Right ventricle myocardium superior (tissue), 1 donor: ENCODE measurements at places on chromosomes 16 and 17. TPM values are rescaled to one million over a fixed set of nuclear protein-coding genes. Genes with fewer than 3 reads are reported as not detected.

- DNase-seq = no peak
Measured at GRCh38 chr17:43442711-43443110, 41.1 kb upstream of the DHX8 start.

DNA sequence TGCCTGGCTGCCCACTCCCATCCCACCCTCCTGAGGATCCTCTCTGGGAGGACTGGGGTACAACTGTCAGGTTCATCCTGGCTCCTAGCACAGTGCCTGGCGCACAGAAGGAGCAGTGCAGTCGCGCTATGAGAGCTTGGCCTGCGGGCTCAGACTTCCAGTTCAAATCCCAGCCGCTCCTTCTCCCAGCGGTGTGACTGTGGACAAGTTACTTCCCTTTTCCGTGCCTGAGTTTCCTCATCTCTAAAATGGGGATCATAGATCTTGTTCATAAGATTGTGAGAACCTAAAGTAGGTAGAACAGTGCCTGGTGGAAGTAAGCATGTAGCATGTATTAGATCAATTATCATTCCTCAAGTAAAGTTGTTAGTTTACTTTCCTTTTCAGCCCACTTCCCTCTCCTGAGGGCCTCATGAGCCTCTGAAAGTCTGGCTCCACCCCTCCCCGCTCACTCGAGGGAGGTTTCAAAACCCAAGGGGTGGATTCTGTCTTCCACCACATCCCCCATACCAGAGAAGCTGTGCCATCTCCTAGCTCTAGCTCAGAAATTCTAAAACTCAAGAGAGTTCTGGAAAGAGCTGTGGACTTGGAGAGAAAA, 19.9 kb upstream of the COL1A1 start:
- no peak for DNase-seq

GRCh38 chr16:9225527-9226316, 134.3 kb downstream of the HAPSTR1 start:
- no peak for DNase-seq

The ASGR2 gene
- total RNA-seq = 0.40 TPM

DNA sequence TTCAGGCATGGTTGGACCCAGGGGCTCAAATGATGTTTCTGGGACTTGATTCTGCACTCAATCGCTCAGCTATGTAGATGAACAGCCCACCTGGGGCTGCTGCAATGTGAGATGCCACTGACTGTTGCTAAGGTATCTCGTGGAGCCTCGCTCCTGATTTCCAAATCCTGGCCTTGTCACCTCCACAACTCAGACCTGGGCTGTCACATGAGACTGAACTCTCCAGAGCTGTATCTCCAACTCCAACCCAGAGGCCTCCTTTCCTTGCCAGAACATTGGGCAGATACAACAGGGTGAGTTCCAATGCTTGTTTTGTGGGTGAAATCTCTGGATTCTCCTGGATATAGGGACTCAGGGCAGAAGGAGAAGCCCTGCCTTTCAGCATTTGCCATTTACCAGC, 79.5 kb downstream of the GNAO1 start:
- DNase-seq = no peak

DNA sequence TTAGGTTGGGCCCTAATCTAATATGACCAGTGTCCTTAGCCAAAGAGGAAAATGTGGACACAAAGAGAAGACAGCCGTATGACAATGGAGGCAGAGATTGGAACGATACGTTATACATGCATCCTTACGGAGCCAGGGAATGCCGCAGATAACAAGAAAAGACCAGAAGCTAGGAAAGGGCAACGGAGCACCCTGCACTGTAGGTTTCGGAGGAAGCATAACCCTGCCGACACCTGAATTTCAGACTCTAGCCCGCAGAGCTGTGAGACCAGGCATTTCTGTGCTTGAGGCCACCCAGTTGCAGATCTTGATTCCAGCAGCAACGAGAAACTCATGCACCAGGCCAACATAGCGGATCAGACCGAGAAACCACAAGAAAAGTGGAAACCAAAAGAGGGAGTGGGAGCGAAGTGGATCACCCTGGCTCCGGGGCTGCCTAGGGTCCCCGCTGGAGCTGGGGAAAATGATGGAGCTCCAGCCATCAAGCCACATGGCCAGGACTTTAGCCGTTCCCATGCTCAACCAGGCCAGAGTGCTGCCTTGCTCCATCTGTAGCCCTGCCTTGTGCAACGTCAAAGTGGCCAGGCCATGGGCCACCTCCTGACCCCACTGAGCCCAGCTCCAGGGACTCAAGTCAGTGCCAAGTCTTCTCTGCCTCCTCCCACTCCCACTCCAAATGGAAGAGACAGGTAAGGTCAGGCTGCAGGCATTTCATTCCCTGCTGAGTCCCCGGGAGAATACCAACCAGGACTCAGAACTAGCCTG, 51.7 kb upstream of the RPL38 start:
- DNase-seq = no peak

- DNase-seq = no peak
Measured at GRCh38 chr17:75681289-75681688, 14.2 kb downstream of the SAP30BP start.
